Sigmoid colon (tissue), 7 donors: ENCODE measurements at places on chromosomes 16 and 17. TPM values are rescaled to one million over a fixed set of nuclear protein-coding genes. Genes with fewer than 3 reads are reported as not detected.

The PRR11 gene
- total RNA-seq, result 1.2 TPM

The TBC1D26 gene
- 1.1 TPM for total RNA-seq

The EPN3 gene
- not detected for total RNA-seq

The CYBA gene
- total RNA-seq, result 85.6 TPM

The CRYBA1 gene
- not detected for total RNA-seq

The CLEC3A gene
- not detected for total RNA-seq
